ENCODE measurements at places on chromosomes 13 and 19.
A peak's percentile ranks its signal among the peaks of the same experiment; 100 is the strongest.

DNA sequence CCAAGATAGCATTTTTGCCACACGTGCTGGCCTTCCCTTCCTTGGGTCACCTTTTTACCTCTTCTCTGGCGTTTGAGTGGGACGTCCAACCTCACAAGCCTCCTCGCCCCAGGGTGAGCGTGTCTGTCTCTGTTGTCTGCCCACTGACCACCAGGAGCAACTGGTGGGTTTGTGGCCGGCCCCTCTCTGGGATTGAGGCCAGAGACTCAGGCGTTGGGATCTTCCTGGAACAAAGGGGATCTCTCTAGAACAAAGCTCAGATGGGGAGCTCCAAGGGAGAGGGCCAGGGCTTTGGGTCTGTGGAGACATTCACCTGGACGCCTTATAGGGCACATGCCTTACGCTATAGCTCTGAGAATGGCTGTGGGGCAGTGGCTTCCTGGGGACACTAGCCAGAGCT lies 17.4 kb downstream of the COMP start:
- no peak for DNase-seq

DNA sequence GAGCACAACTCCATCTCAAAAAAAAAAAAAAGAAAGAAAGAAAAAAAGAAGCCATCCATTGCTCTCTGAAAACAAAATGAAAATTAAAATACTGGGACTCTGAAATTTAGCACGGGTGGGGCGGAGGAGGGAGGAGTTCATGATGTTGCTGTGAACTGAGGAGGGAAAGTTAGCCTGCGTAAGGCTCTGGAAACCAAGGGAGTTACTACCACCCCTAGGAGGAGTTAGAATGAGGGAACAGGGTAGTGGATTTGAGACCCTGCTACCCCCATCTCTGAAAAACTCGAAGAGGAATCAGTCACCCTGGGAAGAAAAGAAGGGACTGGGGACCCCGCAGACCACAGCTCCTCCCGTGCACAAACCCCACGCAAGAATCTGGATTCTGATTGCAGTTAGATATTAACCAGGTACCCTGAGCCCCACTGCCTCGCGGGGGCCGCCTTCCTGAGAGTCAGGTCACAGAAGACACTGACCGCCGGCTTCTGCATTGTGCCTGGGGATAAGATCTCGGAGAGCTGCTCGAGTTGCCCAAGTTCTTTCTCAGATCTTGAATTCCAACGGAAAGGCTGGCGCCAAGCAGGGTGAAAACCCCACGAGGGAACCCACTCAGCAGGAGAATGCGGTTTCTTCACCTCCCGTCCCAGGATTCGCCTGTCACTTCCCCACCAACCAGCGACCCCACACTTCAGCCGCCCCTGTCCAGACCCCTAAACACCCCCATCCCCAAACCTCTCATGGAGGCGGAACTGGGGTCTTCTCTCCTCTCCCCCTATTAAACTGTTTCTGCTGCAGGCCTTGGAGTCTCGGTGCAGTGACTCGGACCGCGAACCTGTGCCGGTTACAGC lies 870 bp downstream of the ZNF442 start:
- DNase-seq: no peak

DNA sequence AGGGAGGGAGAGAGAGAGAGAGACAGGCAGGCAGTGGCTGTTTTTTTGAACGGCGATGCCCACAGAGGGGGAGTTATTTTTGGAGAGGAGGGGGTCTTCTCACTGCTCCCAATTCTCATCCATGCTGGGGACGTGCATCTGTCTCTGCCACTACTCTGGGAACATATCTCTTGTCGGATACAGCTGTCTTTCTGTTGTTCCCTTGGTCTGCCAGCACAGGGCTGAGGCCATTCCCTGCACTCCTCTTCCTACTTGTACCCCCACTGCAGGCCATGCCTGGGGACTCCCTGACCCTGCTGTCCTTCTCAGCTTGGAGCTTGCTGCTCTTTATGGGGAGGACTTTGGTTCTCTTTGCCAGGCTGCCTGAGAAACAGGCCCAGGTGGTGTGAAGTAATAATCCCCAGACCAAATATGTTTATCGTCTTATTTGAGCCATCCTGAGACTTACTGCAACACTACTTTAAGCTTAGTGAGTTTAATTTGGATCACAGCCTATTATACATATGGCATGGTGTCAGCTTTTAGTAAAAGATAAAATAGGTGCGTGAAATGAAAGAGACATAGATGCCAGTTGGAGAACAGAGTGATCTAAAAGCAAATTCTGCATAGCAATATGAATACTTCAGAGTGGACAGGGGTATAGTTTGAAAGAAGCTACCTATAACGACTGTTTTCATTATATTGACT lies 19.1 kb downstream of the LRCH1 start:
- DNase-seq: no peak

- DNase-seq: no peak
These were observed 46.8 kb downstream of the OXGR1 start for GRCh38 chr13:96947343-96947910.

GRCh38 chr13:65584126-65584525 lies 1646.0 kb downstream of the PCDH9 start:
- peak; percentile 33 for DNase-seq
